NCI-H446 treated with DMSO at 0.1 percent for 48 hours (cell line): ENCODE measurements at places on chromosomes 16 and 17.

DNA sequence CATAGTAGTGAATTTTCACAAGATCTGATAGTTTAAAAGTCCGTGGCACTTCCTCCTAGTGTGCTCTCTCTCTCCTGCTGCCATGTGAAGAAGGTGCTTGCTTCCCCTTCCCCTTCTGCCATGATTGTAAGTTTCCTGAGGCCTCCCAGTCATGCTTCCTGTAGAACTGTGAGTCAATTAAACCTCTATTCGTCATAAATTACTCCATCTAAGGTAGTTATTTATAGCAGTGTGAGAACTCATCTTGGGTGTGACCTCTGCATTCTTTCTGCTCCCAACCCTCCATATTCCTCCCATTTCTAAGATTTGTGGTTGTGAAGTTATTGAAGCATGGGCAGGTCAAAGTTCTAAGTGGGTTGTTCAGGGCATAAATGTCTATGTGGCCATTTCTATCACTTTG, 62.1 kb upstream of the ADAMTS18 start:
- no peak for DNase-seq

DNA sequence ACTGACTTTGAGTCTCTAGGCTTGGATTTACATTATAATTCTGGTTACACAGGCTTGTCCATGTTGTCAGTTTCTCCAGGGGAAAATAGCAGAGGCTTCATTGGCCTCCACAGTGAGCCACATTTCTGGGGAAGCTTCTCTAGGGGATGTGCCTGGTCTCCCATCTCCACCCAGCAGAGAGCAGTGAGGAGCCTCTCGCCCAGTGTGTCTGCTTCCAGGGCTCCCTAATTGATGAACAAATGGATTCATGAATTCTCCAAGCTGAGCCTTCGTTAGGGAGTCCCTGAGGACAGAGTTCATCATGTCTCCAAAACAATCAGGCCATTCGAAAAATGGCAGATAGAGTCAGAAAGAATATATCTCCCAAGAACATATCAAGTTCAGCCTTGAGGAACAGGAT, 162.4 kb upstream of the TOX3 start:
- DNase-seq = no peak

GRCh38 chr17:869567-870525, 87.7 kb downstream of the MRM3 start:
- no peak for DNase-seq

- no peak for DNase-seq
Observed at GRCh38 chr17:31535581-31535981, 144.1 kb downstream of the RAB11FIP4 start.

DNA sequence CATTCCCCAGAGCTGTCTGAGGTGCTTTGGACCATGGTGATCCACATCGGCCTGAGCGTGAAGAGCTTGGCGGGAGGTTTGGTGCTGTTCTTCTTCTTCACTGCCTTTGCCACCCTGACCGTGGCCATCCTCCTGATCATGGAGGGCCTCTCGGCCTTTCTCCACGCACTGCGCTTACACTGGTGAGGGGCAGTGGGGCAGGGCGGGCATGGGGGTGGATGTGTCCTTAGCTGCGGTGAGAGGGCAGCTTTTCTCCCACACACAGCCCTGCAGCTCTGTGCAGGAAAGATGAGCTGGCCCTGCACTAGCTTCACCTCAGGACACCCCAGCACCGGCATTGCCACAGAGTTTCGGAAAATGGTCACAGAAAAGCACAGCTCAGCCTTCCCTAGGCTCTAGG, 21.8 kb upstream of the NAGLU start:
- DNase-seq = no peak

GRCh38 chr16:57413301-57413730, 8.7 kb downstream of the CCL17 start:
- DNase-seq = no peak

- DNase-seq = no peak
Observed at GRCh38 chr17:50550661-50551432, 3.9 kb downstream of the SPATA20 start.

GRCh38 chr16:85132456-85133289, 20.4 kb upstream of the CIBAR2 start:
- DNase-seq = no peak

- no peak for DNase-seq
Observed at GRCh38 chr17:62581764-62582163, 45.7 kb upstream of the MRC2 start.

GRCh38 chr16:65728167-65728566, 606.3 kb upstream of the CDH11 start:
- DNase-seq = no peak

DNA sequence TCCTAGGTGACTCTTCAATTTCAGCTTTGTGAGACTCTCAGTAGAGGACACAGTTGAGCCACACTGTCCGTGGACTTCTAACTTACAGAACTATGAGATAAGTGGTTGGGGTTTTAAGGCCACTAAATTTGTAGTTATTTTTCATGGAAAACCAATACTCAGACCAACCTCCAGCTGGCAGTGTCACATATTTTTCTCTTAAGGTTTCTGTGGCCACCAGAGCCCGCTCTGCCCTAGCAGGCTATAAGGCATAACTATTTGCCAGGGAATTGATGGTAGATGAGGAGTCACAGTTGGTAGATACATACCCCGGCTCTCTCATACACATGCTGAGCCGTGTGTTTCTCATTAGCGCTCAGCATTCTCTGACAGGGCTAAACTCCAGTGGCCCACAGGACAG, 336.8 kb upstream of the MON1B start:
- no peak for DNase-seq

DNA sequence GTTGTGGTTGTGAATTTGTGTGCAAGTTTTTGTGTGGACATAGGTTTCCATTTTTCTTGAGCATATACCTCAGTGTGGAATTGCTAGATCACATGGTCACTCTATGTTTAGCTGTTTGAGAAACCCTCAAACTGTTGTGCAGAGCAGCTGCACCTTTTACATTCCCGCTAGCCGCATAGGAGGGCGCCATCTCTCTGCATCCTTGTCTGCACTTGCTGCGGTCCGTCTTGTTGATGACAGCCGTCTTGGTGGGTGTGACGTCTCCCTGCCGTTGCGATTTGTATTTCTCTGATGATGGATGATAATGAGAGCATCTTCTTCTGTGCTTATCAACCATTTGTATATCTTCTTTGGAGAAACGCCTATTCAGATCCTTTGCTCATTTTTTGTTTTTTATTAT, 25.1 kb upstream of the IL17C start:
- no peak for DNase-seq

GRCh38 chr17:81487487-81488275, 24.9 kb downstream of the ACTG1 start:
- DNase-seq = peak; percentile 63
